ENCODE measurements at places on chromosomes 7 and 10.

DNA sequence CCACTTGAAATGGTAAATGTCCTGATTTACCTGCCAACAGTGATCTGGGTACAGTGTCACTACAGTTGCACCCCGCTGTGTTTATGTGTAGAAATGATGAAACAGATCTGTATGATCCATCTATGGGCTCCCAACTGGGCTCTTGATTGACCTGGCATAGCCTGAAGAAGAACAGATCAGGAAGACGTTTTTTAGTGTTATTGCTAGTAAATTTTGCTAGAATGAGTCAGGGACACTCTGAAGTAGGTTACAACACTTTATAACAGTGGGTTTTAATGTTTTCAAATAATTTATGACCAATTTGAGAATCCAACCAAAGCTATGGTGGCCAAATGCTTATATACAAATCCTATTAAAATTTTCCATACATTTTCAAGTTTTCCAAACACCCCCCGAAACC, 110.3 kb downstream of the DKK1 start:
- DNase-seq, result peak; percentile 8

- no peak for DNase-seq
These were observed 22.1 kb downstream of the SVIL start for GRCh38 chr10:29612657-29613056.

- no peak for DNase-seq
These were observed 118.0 kb downstream of the BUB3 start for GRCh38 chr10:123272171-123272570.

DNA sequence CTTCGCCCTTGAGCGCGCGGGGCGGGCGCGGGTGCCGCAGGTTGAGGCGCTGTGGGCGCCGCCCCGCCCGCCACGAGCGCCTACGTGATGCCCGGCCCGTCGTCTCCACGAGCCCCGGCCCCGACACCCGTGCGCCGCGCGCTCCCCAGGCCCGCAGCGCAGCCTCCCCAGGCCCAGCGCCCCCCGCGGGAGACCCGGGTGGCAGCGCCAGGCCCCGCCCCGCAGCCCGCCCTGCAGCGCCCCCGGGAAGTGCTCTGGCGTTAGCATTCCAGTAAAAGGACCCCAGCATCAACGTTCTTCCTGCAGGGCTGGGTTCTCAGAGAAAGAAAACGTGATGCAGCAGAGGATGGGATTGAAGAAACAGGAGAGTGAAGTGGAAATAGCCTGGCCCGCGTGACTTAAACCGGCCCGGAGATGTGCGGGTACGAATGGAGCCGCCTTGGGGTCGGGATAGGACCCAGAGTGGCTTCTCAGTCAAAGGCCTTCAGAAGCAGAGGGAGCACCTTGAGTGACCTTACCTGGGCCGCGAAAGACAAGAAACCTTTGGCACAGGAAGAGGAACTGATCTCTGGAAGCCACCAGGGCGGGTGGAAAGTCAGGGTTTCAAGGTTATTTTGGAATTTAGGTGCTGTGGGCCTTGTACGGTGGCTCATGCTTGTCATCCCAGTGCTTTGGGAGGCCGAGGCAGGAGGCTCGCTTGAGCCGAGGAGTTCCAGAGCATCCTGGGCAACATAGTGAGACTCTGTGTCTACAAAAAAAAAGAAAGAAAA, 1.8 kb downstream of the PFKP start:
- peak; percentile 27 for DNase-seq

GRCh38 chr10:93921338-93921737, 27.6 kb downstream of the SLC35G1 start:
- DNase-seq, result no peak

GRCh38 chr7:47763063-47763974, 181.4 kb upstream of the TNS3 start:
- DNase-seq, result peak; percentile 96

DNA sequence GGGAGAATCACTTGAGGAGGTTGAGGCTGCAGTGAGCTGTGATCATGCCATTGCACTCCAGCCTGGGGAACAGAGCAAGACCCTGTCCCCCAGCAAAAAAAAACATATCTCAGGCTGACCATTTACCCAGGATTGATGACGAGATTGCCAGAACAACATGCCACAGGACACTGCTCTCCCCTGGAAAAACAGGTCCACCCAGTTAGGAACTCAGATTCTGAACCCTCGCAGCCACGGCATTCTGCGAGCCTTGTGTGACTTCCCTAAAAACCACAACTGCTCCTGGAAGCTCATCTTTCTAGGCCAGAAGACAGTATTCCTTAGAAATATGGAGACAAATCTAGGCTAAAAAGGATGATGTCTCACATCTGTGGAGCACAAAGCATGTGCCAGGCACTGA, 42.1 kb upstream of the SH2B2 start:
- no peak for DNase-seq

- DNase-seq, result no peak
These were observed 231.9 kb upstream of the GRM3 start for GRCh38 chr7:86411814-86412213.

- DNase-seq, result no peak
These were observed 63.2 kb downstream of the PRKCQ start for GRCh38 chr10:6516929-6517284.

DNA sequence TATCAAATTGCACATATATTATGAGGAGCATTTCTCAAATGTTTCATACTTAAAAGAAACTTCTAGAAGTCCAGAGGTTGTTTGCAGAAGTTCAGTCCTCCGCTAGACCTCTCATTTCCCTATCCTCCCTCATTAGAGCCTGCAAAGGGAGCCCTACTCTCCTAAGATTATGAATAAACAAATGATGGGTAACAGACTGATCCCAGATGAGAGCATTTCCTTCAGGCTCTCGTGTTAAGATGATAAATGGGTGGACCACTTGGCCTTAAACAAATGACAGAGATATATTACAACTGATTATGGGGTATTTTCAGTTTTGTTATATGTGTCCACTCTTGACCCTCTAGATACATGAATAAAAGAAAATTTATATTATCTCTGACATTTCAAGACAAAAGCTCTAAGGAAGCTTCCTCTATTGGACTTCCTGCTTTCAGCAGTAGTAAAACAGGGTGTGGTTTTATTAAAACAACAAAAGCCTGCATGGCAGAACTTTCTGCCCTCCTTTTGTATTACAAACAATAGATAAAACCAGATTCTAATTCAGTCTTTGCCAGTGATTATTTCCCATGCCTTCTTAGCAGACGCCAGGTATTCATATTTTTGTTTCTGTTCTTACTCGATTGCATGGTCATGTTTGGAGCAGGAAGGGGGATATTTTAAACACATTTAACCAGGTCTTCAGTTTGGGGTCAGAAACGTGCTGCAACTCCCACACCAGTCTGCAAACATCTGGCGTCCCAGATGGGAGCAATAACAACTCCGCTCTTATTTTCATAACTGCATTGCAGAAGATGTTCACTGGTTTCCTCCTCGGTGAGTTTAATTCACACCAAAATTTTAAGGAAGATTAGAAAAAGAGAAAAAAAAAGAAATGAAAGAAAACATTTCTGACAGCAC, 52.4 kb upstream of the FAM204A start:
- no peak for DNase-seq

- DNase-seq, result no peak
These were observed 60.4 kb downstream of the NEURL1 start for GRCh38 chr10:103553743-103554487.

- no peak for DNase-seq
These were observed 114.6 kb downstream of the CPED1 start for GRCh38 chr7:121103086-121103485.

- no peak for DNase-seq
These were observed 25.4 kb downstream of the LCOR start for GRCh38 chr10:96857301-96858012.

GRCh38 chr7:121575194-121575765, 179.2 kb upstream of the FAM3C start:
- no peak for DNase-seq

DNA sequence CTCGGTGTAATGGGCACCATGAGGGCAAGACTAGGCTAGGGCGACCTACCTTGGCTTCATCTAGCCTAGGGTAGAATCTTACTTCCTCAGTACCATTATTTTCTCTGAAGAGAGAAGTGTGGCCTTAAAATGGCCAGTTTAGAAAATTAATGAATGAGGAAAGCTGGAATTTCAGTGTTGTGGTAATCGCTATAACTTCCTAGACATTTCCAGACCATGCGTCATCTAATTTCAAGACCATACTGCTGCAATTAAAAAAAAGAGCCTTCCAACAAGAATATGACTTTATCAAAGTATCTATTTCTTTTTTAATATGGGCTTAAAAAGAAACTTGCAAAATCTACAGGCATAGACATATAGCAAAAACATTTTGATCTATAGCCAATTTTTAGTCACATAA, 68.5 kb downstream of the CPVL start:
- no peak for DNase-seq

DNA sequence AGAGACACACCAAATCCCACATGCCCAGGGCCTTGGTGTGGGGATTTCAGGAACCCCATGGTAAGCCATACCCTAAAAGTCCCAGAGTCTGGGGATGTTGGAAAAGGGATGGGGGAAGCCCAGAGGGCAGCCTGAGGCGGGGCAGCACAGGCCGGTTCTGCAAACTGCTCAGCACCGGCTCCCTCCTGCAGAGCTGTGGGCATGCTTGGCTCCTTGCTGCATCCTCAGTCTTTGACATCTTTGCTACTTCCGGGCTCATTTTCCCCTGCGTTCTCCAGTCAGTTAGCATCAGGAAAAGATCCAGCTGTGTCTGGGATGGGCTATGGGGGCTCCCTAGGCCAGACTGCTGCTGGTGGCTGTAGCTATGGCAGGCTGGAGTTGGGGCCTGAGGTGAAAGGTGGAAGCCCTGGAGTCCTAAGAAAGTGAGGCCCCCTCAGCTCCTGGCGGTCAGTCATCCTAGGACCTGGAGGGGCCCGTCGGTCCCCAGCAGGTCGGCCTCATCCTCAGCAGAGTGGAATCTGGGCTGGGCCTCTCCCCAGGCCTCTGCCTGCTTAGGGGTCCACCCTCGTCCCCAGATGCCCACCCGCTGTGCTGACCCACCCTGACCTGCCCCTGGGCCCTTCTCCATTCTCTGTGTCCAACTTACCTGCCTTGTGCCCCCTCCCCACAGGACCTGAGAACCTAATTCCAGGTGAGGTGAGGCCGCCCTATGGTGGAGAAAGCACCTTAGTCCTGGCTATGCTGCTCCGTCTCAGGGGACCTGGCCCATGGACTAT, 9.3 kb downstream of the TBATA start:
- no peak for DNase-seq

- DNase-seq, result no peak
These were observed 1.7 kb upstream of the TNKS2 start for GRCh38 chr10:91796331-91797047.

- no peak for DNase-seq
These were observed 114.6 kb downstream of the ITIH5 start for GRCh38 chr10:7551950-7552716.

- peak; percentile 94 for DNase-seq
These were observed 149.6 kb downstream of the BICC1 start for GRCh38 chr10:58662314-58662713.

- DNase-seq, result no peak
These were observed 678.7 kb downstream of the SDK1 start for GRCh38 chr7:3979611-3980299.

DNA sequence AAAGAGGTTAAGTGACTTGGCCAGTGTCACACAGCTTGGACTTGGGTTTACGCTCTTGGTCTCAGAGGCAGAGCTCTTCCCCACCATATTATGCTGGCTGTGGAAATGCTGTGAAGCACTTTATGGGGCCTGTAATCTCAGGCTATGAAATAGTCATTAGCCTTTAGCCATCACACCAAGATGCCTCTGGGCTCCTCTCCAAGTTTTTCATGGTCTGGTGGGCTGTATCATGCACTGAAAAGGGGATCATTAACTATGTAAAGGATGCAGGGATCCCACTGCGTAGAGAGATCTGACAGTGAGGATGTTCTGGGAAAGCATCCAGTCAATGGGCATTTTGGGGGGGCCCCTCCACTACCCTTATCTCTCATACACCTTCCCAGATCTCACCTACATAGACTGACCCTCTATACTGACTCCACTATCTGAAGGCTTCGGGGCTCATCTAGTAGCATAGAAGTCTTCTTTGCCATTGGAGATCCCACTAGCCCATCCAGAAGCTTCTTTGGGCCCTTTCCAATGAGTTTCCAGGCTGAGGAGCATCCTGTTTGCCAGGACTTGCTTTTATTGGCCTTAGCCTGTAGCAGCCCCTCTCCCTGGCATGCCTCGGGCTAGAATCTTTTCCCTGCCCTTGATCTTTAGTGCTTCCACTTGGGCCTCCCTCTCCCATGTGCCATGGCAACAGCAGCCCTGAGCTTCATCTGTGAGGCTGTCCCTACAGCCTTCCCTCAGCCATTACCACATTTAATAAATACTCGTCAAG, 19.6 kb downstream of the FRMPD2 start:
- DNase-seq, result no peak

DNA sequence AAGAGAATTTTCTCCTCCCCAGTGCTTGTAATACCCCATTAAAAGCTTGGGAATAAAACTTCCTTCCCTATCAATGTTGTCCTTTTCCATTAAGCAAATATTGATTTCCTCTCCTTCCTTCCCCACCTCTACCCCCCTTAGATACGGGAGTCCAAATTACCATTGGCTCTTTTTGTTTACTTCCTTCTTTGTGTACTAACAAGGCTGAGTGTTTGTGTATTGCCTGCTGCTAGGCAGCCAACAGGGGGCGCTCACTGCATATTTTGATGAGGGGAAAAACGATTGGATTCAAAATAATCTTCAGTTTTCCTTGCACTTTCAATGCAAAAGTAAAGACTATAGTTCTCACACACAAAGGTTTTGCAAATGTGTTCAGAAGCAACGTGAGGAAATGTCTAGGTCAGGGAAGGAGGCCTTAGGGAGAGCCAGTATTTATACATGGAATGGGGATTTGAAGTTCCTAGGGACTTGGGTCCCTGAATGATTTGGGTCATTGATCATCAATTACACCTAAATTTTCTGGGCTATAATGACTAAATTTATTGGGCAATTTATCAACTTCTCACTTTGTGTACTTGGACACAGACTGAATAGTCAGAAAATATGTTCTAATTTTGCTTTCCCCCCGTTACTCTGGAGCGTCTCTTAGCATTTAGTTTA, 23.6 kb upstream of the VPS41 start:
- peak; percentile 25 for DNase-seq

GRCh38 chr7:112414855-112415490, 35.3 kb upstream of the IFRD1 start:
- DNase-seq, result peak; percentile 38

DNA sequence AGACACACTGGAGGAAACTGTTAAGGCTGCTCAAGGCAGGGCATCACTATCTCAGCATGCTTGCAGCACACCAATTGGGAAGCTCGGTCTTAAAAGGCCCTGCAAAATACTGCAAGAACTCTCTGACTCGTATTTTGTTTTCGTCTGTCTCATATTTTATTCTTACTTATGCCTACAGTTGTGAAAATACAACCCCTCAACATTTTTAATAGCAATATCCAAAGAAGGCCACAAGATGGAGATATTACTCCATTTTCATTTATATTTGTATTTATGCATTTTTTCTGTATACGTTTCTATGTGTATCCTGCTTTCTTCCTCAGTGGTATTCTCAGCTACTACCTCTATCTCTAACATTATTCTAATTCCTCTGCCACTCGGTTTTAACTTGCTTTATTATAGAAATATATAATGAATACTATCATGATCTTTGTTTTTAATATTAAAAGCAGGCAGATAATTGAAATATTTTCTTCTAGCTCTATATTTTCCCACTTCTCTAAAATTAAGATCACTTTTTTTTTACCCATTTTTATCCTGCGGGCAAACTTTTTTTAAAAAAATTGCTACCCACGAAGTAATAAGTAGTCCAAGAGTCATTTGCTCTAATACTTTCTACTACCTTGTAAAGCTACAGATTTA, 10.0 kb downstream of the DNAJC1 start:
- DNase-seq, result peak; percentile 29

- DNase-seq, result no peak
These were observed 39.3 kb downstream of the INSIG1 start for GRCh38 chr7:155336812-155337602.
